NCI-H2029 treated with DMSO at 0.1 percent for 48 hours (cell line): ENCODE measurements at places on chromosomes 5 and 9.

- no peak for DNase-seq
Measured at GRCh38 chr9:109549386-109549785, 51.3 kb upstream of the PTPN3 start.

DNA sequence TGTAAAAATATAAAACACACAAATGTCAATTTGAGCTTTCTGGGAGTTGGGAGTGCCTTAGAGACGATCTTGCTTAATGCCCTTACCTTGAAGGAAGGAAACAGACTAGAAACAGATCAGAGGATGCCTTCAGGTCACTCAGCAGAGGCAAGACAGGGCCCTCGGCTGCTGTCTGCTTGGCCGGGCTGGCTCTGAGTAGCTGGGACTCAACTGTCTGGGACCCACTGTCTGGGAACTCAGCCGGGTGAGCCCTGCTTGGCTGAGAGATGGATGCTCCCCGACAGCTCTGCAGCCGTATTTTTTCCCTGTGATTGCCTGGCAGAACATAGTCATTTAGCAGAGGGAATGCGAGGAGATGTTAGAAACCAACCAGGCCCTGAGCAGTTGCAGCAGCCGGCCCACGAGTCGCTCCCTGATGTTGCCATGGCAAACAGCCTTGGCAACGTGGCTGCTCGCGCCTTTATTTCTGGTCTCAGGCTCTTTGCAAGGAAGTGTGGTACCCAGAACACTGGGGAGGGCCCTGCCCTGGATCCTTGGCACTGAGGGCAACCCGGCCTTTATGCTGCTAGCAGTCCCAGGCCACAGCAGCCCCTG, 10.9 kb downstream of the PPARGC1B start:
- DNase-seq, result no peak

- no peak for DNase-seq
Measured at GRCh38 chr5:104170926-104171325, 608.3 kb upstream of the NUDT12 start.

GRCh38 chr9:20623021-20623747, 885 bp upstream of the MLLT3 start:
- no peak for DNase-seq

DNA sequence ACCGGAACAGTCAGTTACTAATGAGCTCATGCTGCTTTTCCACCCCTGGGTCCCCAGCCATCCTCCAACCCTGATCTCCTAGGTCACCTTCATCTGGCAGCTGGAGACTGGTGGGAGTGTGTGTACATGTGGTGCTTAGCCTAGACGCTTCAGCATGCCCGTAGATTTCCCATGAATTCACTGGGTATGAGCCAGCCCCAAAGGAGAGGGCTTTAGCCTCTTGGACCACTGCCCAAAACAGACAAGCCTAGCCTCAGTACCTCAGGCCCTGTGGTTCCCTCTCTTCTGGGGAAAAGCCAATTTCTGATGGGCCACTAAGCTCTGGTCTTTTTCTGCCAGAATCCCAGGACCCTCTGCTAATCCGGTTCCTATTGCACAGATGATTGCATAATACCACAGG, 48.0 kb upstream of the ASTN2 start:
- no peak for DNase-seq

- DNase-seq, result no peak
Measured at GRCh38 chr5:133778636-133779035, 166.3 kb upstream of the FSTL4 start.

- no peak for DNase-seq
Measured at GRCh38 chr5:133235696-133236426, 184.0 kb downstream of the HSPA4 start.

DNA sequence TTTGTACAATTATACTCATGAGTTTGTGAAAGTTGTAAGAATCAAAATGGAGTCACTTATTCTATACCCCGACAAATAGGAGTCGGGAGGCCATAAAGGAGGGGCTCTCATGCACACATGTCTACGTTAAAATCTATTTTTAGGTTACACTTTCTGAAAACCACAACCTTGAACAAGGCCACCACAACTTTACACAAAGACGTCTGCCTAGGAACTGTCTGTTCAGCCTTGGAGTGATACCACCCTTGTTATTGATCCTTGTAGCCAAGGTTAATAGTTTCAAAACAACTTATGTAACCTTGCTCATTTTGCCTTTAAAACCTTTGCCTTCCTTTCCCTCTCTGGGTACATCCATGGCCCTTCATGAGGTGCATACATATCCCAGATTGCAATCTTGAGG, 4.1 kb upstream of the NDFIP1 start:
- no peak for DNase-seq

DNA sequence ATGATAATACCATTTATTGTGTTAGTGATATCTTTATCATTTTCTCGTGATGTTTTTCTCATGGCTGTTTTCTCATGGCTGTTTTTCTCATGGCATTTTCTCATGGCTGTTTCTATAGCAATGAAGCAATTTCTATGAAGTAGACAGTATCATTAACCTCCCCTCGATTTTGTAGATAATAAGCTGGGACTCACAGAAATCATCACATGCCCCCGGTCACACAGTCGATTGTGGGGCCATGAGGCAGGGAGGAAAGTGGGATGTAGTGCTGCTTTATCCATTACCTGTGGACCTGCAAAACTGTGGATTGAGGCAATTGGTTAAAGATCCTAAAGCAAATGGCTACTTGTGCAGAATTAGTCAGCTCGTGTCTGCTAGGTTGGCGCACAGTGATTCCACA, 47.3 kb downstream of the TGFBI start:
- DNase-seq, result no peak

DNA sequence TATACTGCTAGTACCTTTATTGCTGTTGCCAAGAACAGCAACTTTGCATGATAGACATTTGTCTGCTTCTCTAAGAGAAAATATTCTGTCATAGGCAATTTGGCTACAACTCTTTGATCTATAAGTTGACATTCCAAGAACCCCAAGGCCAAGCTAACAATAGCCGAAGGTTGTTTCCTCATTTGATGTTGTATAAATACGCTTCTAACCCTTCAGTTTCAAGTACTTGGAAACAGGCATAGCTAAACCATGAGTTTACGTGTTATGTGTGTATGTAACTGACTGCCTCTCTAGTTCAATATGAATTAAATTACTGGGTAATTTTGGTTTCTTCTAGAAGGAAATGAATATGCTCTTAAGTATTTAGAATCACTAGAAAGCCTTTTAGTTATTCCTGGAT, 1034.0 kb downstream of the TLE4 start:
- no peak for DNase-seq

- no peak for DNase-seq
Measured at GRCh38 chr5:129988453-129988852, 84.2 kb downstream of the CHSY3 start.

DNA sequence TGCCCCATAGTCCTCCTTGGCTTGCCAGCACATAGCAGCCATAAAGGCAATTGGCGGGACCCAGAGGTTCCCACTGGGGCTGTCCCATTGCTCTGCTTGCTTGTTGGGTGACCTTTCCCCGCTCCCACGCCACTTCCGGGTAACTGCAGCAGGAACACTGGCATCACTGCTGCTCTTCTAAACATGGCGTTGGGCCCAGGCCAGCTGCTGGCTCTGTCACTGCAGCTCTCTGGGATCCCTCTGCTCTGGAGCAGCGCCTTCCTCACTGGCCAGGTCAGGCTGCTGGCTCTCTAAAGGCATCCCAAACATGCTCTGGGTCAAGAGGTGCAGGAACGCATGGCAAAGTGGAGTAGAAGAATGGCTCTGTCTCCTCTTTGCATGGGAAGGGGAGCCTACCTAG, 92.9 kb downstream of the DRD1 start:
- no peak for DNase-seq

GRCh38 chr5:108251350-108251749, 130.5 kb downstream of the FBXL17 start:
- no peak for DNase-seq

DNA sequence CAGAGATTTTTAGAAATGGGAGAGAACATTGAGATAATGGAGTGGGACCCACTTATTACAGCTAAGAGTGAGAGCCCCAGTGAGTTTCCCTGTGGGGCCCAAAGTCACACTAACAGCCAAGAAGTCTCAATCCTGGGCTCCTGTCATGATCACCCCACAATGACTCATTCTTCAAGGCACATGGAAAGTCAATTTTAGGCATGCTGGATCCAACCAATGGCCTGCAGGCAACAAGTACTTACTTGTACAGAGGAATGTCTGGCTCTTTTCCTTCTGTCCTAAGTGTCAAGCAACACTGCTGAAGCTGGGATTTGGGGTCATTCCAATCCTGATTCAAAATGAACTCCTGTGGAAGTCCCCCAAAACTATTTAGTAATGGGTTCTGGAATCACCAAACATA, 123.1 kb downstream of the DROSHA start:
- no peak for DNase-seq

DNA sequence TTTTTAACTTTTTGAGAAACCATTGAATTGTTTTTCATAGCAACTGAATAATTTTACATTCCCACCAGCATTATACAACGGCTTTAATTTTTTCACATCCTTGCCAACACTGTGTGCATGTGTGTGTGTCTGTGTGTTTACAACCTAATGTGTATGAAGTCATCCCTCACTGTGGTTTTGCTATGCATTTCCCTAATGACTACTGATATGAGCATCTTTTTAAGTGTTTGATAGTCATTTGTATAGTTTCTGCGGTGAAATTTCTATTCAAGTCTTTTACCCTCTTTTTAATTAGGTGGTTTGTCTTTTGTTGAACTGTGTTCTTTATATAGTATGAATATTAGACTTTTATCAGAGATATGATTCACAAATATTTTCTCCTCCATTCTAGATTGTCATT, 263.1 kb upstream of the COX7C start:
- DNase-seq, result no peak

DNA sequence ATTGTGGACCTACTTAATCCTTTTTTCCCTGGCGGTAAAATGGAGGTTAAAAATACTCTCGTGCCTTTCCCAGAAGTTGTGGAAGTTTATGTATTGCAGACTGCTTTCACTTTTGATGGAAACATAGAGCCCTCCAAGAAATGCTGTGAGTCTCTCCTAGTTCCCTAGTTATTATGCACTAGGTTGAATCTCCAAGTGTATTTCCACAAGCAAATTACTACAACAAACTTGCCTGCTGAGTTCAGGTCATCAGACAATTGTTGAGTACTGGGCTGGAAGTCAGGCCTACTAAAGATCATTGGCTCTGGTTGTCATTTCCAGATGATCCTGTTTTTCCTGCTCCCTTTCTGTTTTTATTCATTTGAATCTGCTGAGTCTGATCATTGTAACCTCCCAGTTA, 104.1 kb downstream of the CD180 start:
- no peak for DNase-seq

- no peak for DNase-seq
Measured at GRCh38 chr9:38681747-38682227, 38.1 kb downstream of the FAM240B start.

- no peak for DNase-seq
Measured at GRCh38 chr5:107919361-107919760, 248.6 kb upstream of the EFNA5 start.

- DNase-seq, result no peak
Measured at GRCh38 chr9:137435381-137435891, 5.7 kb downstream of the ENTPD8 start.

DNA sequence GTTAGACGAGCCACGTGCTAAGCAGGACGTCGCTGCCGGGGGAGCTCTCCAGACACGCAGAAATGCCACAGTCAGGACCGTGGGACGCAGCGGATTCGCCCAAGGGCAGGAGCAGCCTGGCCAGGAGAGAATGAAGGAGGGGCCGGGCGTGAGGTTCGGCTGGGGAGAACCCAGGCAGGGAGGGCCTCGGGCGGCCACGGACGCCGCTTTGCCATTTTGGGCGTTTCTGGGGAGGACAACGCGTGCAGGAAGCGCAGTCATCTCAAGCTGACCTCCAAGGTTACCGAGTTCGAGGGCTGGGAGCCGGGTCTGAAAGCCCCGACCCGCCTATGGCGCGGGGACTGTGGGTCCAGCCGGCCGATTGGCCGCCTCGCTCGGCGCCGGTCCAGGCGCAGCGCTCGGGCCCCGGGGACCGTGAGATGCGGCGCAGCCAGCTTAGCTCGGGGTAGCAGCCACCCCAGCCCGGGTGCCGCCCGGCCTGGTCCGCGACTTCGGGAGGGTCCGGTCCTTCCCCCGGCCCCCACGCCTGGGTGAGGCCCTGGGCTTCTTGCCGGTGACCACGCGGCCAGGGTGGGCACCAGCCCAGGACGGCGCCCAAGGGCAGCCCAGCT, 760 bp upstream of the MAN1B1 start:
- DNase-seq, result no peak
